HFFc6 (cell line): ENCODE measurements at places on chromosomes 6 and 20.

DNA sequence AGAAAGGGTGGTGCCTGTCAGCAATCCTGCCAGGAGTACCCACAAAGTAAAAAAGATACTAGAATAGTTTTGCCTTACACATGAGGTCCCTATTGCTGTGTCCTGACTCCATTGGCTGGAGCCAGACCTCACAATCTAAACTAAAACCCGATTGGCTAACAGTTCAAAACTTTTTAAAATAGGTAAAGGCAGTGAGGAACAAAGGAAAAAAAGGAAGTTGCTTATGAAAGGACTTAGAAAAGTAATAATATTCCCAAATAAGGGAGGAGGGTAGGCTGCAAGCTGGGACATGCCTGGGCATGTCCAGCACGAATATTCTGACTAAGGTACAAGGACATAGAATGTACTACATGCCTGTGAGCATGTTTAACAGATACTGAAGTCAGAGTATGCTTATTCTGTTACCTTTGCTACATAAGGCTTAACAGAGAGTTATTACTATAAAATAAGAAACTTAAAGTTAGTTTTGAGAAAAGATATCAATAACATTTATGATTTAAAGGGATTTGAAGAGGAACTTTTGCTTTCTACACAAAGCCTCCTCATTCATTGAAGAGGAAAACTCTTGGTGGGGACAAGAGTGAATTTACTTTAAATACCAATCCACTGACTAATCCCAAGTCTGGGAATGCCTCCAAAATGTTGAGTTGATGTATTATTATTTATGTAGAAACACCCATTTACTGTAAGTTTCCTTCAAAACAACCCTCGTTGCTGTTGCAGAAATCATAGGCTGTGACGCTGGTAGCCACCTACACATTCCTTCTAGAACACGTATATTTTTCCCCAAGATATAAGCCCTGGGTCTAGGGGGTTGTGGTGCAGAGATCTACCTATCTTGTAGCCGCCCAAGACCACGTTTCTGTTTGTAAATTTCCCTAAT is 8.2 kb upstream of the MTHFD1L start:
- peaks cover 61% of the 10 kb centered on the region for H3K4me1 ChIP-seq
- H3K27ac ChIP-seq: peak overlapping the region; percentile 97
- DNase-seq: peak; percentile 96
- peaks cover 24% of the 10 kb centered on the region for H3K36me3 ChIP-seq
- H3K4me3 ChIP-seq: peak overlapping the region; percentile 69

DNA sequence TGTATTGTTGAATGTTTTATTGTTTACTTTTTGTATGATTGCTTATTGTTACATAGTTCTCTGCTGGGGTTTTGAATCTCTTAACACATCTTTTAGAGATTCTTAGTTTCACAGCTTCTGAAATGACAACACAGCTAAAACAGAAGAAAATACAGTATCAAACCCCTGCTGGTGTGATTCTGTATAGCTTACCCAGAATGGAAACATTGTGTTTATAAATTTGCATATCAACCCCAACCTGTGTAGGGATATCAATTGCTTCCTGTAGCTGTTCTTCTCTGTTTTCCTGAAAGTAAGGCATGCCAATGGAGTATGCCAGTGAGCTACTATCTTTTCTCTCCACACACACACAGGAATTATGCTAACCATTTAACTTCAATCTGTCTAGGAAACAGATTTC is 64.3 kb upstream of the ID4 start:
- H3K4me3 ChIP-seq: no peak overlapping the region
- no peak for DNase-seq
- H3K4me1 ChIP-seq: peaks cover 19% of the 10 kb centered on the region

DNA sequence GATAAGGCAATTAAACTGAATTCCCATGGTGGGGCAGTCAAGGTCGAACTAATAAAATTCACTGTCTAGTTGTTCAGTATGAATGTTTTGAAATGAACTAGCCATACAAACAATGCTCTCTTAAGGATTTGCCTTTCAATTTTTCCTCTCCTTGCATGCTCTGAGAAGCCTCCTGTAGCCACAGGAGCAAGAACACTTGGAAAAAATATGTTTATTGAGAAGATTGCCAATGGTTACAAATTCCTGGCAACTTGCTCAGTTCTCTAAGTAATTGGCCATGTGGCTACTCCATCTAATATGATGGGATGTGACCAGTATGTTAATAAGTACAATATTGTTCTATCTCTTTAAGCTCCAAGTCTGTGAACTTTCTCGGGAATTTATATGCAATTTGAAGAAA is 49.4 kb downstream of the FUT9 start:
- no peaks in the 10 kb centered on the region for H3K36me3 ChIP-seq
- no peak for DNase-seq
- no peaks in the 10 kb centered on the region for H3K4me1 ChIP-seq
- no peak overlapping the region for H3K4me3 ChIP-seq
- no peaks in the 10 kb centered on the region for H3K27me3 ChIP-seq
- H3K27ac ChIP-seq: no peak overlapping the region

GRCh38 chr6:111277819-111278218 is 190.5 kb downstream of the SLC16A10 start:
- no peaks in the 10 kb centered on the region; the same call in none of the 2 replicates for H3K27me3 ChIP-seq
- H3K4me1 ChIP-seq: peaks cover 10% of the 10 kb centered on the region
- no peak overlapping the region for H3K4me3 ChIP-seq
- no peak for DNase-seq
- no peak overlapping the region for H3K27ac ChIP-seq

DNA sequence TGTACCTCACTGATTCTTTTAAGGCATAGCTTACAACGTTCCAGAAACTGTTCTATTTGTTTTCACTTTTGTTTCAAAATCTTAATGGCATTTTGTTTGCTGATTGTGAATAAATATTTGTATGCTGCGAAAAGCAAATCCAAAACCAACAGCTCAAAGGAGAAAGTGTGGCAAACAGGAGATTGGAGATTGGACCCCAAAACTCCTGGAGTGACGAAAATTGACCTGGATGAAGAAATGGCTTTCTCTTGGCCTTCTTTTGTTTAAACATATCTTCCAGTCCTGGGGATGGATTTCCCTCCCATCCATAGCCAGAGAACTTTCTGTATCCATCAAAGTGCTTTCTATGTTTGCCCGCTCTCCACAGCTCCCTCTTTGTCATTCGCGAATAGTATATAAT is 2.8 kb upstream of the CTCFL start:
- no peak overlapping the region for H3K4me3 ChIP-seq
- H3K36me3 ChIP-seq: no peaks in the 10 kb centered on the region
